ENCODE measurements at places on chromosomes 11 and 22. TPM values are rescaled to one million over a fixed set of nuclear protein-coding genes. Genes with fewer than 3 reads are reported as not detected.

DNA sequence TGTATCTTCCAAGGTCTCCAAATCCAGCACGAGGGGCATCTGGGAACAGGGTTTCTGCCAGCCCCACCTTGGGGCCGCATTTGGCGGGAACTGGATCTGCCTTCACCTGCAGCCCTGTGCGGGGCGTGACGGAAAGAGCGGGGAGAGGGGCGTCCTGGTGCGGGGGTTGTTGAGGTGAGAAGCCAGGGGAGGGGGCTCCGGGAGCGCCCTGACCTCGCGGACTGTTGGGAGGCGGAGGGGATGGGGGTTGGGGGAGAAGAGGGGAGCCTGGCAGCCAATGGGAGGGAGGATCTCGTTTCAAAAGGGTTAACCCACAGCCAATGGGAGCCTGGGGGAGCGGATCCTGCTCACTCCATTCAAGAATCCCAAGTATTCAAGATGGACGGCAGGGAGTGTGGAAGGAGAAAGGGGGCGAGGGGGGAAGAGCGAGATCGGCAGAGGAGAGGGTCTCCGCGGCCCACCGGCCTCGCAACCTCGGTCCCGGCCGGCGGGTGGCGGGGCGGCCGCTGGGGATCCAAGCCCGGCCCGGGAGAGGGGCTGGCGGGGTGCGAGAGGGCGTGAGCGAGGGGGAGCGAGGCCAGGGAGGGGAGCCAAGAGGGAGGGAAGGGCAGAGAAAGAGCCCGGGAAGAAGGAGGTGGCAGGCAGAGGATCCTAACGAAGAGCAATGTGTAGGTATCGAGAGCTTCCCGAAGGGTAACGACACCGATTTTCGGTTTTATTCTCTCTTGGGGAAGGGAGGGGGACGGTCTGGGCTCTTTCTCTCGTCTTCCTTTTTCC, 11.5 kb downstream of the YPEL4 start:
- peak; percentile 91 for DNase-seq

GRCh38 chr11:64321533-64321932, 3.6 kb downstream of the PRDX5 start:
- peak; percentile 75 for DNase-seq

- peak; percentile 19 for DNase-seq
These were observed 35.8 kb upstream of the HSD17B12 start for GRCh38 chr11:43644621-43645299.

GRCh38 chr11:68828155-68828931, 13.4 kb downstream of the CPT1A start:
- DNase-seq, result no peak

GRCh38 chr11:106482917-106483785, 405.7 kb downstream of the AASDHPPT start:
- DNase-seq, result peak; percentile 83

DNA sequence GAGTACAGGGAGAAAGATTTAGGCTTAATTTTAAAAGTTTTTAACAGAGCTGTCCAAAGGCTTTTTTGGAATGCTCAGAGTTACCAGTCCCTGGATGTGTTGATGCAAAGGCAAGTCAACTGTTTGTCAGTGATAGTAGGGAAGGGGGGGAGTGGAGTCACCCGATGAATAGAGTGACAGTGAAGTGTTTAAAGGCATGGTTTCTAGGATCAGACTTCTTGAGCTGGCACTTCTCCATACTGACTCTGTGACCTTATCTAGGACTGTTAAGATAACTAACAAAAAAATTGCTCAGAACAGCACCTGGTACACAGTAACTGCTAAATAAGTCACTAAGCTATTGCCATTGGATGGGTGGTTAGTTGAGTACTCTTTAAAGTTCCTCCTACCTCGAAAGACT, 11.3 kb upstream of the RAG2 start:
- no peak for DNase-seq

GRCh38 chr22:18091916-18092526, 14.2 kb downstream of the PEX26 start:
- peak; percentile 86 for DNase-seq

GRCh38 chr11:82494988-82495432, 238.7 kb downstream of the FAM181B start:
- DNase-seq, result no peak

DNA sequence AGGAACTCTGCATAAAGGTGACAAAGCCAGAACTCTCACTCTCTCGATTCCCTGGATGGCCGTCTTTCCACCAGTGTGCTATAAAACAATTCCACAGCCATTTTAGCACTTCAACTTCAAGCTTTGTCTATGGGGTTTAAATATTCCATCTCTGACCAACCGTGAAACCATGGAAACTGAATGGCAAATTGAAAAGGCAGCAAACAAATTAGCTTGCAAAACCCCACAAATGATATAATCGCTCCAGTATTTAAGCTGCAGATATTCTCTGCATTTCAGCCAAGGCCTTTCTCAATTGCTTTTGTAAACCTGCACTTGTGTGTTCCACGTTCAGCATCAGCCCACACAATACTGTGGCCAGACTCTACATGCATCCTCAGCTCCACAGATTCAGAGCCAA, 131.7 kb upstream of the ISX start:
- DNase-seq, result no peak

GRCh38 chr11:22458161-22458560, 120.0 kb downstream of the SLC17A6 start:
- DNase-seq, result no peak

GRCh38 chr11:35040221-35040942, 98.6 kb upstream of the CD44 start:
- DNase-seq, result peak; percentile 94

GRCh38 chr22:49666146-49666809, 161.4 kb downstream of the BRD1 start:
- no peak for DNase-seq

GRCh38 chr11:129375751-129376657, at the start of gene BARX2:
TSS of gene BARX2 (plus strand) at chr11:129375848. CDS start at chr11:129376036, 188 bp downstream.
- DNase-seq, result peak; percentile 86

- DNase-seq, result peak; percentile 52
These were observed 34.4 kb upstream of the SUSD2 start for GRCh38 chr22:24146791-24147353.

GRCh38 chr22:45538281-45538680, 35.6 kb downstream of the FBLN1 start:
- no peak for DNase-seq

GRCh38 chr11:73203322-73203721, 14.8 kb upstream of the P2RY2 start:
- DNase-seq, result no peak

DNA sequence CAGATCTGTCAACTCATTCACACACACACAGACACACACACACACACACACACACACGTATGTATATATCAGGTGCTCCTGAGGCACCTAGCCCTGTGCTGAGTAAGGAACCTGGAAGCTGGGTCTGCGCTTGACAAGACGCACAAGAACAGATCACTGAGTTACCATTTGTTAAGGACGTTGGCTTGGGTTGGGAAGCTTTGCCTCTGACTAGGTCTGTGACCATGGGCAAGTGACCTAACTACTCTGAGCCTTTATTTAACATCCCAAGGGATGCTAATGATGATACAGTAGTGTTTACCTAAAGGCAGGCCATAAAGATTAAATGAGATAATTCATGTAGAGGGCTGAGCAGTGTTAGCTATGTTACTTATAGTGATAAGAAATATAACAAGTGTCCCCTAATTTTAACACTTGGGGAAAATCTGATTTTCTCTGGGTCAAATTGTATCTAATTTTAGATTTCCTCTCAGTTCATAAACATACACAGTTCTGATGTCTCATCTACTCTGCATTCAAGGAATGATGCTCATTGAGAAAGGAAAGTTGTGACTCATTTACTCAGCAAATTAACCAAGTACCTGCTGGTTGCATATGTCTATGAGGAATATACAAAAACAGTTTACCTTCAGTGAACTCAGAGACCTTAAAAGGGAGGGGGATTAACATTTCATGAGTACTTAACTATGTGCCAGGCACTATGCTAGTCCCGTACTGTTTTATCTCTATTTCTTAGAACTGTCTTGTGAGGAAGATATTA, 13.6 kb downstream of the RNF185 start:
- DNase-seq, result peak; percentile 35

The PRDM11 gene
- 2.4 TPM for total RNA-seq

The GVQW3 gene
- 0.34 TPM for total RNA-seq

The NRIP3 gene
- total RNA-seq, result 34.8 TPM

The OR5B17 gene
- not detected for total RNA-seq

The RBMXL2 gene
- not detected for total RNA-seq

The MYO7A gene
- total RNA-seq, result 0.40 TPM

The WBP2NL gene
- total RNA-seq, result not detected

Measured in Daoy (cell line).